ENCODE measurements at places on chromosomes 7 and 10. TPM values are rescaled to one million over a fixed set of nuclear protein-coding genes. Genes with fewer than 3 reads are reported as not detected.

The RAB11FIP2 gene
- 16.4 TPM for total RNA-seq

GRCh38 chr7:82017334-82017943 lies 247.6 kb upstream of the HGF start:
- peak; percentile 63 for DNase-seq

DNA sequence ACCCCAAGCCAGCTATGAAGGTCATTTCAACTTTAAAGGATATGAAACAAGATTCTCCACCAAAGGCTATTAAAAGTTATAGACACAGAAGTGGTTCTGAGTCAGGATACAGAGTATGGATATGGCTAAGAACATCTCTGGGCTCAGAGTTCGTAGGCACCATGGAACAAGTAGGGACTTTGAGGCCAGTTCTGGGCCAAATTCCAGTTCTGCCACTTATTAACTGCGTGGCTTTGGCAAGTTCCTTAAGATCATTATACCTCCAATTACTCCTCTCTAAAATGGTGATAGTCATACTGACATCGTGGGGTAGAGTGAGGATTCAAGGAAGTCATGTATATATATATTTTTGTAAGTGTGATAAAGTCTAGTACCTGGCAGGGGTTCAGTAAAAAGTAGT lies 105.8 kb upstream of the NFE2L3 start:
- no peak for DNase-seq

The SMNDC1 gene
- 5.1 TPM for total RNA-seq

The FRMPD2 gene
- total RNA-seq: not detected

DNA sequence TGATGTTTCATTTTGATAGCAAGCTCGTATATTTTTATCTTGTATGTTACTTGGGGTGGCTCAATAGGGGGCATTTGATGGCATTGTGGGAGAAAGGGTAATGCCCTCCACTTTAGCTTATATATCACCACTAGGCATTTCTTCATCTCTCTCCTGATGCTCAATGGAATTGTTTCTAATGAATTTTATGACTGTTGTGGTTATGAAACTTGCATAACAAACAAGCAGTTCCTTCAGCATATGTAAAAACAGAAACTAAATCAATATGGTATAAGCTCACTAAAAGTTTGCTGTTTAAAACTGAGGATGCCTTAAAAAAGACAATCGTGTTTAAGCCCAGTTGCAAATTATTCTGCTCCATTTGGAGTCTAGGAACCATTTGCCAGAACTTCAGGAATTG lies 75.5 kb downstream of the CDK14 start:
- DNase-seq: no peak

The RPEL1 gene
- not detected for total RNA-seq

Data from GM23248 (cell line).